ENCODE measurements at places on chromosomes 7 and 10.

- no peak for DNase-seq
Observed at GRCh38 chr7:157831143-157831905, 494.5 kb downstream of the DNAJB6 start.

GRCh38 chr7:131357282-131357880 lies 29.7 kb downstream of the MKLN1 start:
- DNase-seq, result no peak

GRCh38 chr10:8477300-8477699 lies 422.8 kb downstream of the GATA3 start:
- no peak for DNase-seq

- DNase-seq, result no peak
Observed at GRCh38 chr10:16483241-16483917, 38.3 kb downstream of the C1QL3 start.

DNA sequence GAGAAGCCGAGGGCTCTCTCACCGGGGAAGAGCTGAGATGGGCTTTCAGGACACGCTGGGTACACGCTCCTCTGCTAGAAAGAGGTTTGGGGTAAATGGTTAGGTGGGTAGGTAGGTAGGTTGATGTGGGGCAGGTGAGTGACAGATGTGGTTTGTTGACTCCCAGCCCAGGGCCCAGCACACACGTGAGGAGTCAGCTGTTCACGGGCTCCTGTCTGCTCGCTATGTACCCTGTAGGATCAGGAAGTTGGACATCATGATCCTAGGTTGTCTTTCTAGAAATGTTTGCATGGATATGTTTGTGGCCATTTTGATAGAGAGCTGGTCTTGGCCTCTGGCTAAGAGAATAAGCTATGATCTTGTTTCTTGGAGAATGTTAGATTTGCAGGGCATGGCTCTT lies 109.0 kb downstream of the TACC2 start:
- no peak for DNase-seq

DNA sequence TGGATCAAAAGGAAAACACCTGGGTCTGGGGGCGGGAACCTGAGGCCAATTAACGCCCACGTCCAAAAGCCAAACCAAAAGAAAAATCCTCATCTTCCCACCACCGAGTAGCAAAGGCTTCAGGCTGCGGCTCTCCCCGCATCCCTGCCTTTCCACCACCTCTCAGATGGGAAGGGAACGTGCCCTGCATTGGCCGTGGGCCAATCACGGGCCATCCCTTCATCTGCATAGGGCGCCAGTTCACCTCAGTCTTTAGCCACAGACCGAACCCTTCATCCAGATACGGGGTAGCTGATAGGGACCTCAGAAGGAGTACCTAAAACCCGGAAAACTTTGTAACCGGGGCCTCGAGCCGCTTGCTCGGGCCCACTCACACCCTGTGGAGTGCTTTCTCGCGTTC lies 626 bp downstream of the PRPF18 start:
- no peak for DNase-seq

DNA sequence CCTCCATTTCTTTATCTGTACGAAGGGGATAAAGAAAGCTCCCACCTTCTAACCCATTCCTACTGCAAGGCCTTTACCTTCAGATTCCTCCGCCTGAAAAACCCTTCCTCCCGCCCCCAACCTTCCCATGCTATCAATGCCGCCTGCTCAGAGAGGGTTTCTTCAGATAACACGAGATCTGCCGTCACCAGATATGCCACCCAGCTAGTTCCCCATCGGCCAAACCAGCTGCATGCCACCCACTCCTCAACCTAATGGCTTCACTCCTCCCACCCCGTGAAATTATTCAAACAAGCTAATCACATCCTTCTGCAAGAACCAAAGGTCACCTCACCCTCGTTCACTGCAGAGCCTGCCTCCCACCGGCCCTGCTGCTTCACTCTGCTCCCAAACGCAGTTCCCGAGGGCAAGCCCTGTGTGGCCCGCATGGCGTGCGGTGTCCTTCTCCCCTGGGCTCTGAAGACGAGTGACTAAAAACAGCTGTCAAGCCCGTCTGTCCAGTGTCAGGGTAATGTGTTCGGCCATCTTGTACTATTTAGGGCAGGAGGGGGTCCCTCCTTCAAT lies 46.8 kb upstream of the TMEM213 start:
- DNase-seq, result no peak

DNA sequence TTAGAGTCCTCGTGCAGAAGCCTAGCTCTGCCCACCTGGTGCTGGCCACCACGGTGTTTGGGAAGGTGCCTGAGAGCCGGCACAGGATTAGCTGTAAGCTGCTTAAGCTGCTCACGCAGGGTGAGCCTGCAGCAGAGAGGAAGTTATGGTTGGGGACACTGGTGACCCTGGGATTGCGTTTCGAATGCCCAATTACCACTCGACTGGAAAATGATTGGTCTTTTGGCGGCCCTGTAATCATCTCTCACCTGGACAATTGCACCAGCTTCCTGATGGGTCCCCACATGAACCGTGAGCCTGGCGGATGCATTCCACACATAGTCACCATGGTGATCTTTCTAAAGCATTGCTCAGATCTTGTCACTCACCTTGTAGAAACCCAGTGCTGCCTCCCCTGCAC lies 442.3 kb upstream of the ZMIZ1 start:
- no peak for DNase-seq

DNA sequence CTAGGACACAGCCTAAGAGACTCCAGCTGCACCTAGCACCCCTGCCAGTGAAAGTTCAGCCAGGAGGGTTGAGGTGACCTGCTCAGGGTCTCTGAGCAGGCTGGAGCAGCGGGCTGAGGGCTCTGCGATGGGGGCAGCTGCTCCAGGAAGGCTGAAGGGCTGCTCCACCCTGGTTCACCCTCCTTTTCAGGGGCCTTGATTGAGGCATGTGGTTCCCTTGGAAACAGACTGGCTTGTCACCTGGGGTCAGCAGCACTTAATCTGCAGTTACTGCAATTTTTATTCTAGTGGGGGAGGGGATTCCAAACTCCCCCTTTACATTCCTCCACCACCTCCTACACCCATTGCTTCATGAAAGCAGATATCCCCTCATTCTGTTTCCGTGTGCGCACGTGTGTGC lies 85.3 kb upstream of the UNC5B start:
- DNase-seq, result no peak

- no peak for DNase-seq
Observed at GRCh38 chr7:76051840-76052239, 3.9 kb downstream of the MDH2 start.

DNA sequence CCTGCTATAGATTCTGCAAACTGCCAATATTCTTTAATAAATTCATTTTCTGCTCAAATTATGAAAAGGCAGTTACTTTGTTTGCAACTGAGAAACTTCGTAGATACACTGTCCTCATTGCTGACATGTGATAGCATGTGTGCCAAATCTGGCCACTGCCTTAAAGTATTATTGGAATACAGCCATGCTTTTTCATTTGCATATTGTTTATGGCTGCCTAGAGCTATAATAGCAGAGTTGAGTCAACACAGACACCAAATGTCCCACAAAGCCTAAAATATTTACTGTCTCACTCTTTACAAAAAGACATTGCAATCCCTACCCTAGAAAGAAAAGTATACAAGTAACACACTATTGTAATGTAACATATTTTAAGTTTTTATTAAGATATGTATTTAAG lies 647.4 kb downstream of the XPNPEP1 start:
- DNase-seq, result no peak

- DNase-seq, result no peak
Observed at GRCh38 chr7:8357536-8357935, 75.9 kb upstream of the NXPH1 start.
